CD4-positive, CD25-positive, alpha-beta regulatory T cell (primary cell): ENCODE measurements at places on chromosomes 13 and 19. TPM values are rescaled to one million over a fixed set of nuclear protein-coding genes. Genes with fewer than 3 reads are reported as not detected.

- no peaks in the 10 kb centered on the region for H3K36me3 ChIP-seq
- H3K27ac ChIP-seq: no peak overlapping the region
- no peaks in the 10 kb centered on the region for H3K4me1 ChIP-seq
- peaks cover 7% of the 10 kb centered on the region for H3K27me3 ChIP-seq
Measured at GRCh38 chr13:107866032-107866940, 349.1 kb downstream of the LIG4 start.

DNA sequence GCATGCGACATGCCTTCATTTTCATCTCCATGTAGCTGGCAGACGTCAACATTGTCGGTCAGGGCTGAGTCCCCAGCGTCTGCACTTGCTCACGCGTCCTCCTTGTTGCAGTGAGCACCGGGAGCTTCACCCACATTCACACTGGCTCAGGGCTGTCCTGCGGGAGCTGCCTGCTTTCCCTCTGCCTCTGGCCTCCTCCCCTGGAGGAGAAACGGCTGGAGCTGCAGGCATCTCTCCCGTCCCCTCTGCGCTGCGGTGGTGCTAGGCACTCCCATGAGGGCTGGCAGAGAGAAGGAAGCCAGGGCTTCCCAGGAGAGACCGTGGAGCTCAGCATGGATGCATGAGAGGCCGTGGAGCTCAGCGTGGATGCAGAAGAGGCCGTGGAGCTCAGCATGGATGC lies 18.4 kb upstream of the TMEM255B start:
- H3K36me3 ChIP-seq: no peaks in the 10 kb centered on the region
- H3K4me1 ChIP-seq: peaks cover 7% of the 10 kb centered on the region
- DNase-seq: no peak
- no peak overlapping the region for H3K27ac ChIP-seq
- peaks cover 2% of the 10 kb centered on the region for H3K27me3 ChIP-seq

DNA sequence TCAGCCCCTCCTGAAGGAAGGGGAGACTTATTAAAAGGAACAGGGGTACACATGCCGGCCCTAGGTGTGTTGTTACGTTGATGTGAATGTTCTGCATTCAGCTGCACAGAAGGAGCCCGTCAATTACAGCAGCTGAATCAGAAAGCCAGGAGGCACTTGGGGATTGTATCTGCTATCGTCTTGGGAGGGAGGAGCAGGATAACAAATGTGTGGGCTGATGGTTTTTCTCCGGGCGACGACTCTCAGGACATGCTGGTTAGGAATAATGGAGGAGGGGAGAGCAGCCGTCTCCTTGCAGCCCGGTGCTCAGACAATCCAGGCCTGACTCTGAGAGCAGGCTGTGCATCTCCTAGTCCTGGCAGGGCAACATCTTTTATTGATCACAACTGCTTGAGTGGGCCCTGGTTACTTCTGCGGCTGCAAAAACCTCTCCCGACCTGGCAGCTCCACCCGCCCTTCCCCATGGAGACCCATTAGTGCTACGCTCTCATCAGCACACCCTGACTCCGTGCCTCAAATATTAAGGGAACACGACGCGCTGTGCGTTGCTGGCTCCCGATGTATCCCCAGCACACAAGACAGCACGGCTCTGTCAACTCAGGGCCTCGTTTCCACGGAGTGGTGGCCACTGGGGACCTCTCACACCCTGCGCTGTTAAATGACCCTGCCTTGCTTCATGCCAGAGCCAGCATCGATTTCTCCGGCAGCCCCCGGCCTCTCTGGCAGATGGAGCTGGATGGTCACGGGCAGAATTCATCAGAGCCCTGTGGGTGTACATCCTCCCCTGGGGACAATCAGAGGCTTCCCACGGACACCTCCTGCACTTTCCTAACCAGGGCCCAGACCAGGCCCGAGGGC lies 25.3 kb downstream of the PEPD start:
- DNase-seq: no peak
- H3K27ac ChIP-seq: no peak overlapping the region
- H3K27me3 ChIP-seq: no peaks in the 10 kb centered on the region
- no peak overlapping the region for H3K4me3 ChIP-seq

Gene SMIM44
- total RNA-seq: not detected

- no peaks in the 10 kb centered on the region for H3K36me3 ChIP-seq
- no peaks in the 10 kb centered on the region for H3K4me1 ChIP-seq
- no peak overlapping the region for H3K27ac ChIP-seq
- DNase-seq: no peak
- H3K4me3 ChIP-seq: no peak overlapping the region
Measured at GRCh38 chr13:50672025-50672424, 171.5 kb downstream of the DLEU7 start.

DNA sequence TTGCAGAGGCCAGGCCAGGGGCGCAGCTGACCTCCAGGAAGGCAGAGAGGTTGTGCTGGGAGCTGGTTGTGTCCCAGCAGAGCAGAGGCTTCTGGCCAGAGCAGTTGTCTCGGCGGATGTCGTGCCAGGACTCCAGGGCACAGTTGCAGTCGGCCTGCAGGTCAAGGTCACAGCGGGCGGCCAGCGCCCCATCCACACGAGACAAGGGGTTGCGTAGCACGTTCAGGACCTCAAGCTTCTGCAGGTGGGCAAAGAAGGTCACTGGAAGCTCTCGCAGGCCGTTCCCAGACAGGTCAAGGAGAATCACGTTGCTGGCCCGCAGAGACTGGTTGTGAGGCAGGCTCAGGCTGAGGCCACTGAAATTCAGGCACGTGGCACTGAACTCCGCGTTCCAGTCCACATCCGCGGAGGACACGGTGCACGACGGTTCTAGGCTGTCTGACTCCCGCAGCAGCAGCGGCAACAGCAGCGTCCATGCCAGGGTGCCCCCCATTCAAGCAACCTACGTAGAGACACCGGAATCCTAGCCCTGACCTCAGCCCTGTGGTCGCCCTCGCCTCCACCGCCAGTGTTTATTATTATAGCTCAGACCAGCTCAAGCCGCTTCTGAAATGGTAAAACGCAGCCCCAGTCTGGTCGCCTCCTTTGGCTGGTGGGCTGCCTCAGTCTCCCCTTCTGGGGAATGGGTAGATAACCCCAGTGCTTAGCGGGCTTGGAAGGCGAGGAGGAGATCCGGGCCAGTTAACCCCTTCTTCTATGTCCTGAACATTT lies 766 bp downstream of the LRRC25 start:
- no peak overlapping the region for H3K4me3 ChIP-seq
- H3K27me3 ChIP-seq: peaks cover 4% of the 10 kb centered on the region
- no peak for DNase-seq
- no peak overlapping the region for H3K27ac ChIP-seq
- H3K36me3 ChIP-seq: no peaks in the 10 kb centered on the region
- peaks cover 8% of the 10 kb centered on the region for H3K4me1 ChIP-seq

GRCh38 chr13:85935868-85936467 lies 136.7 kb upstream of the SLITRK6 start:
- H3K27ac ChIP-seq: no peak overlapping the region
- no peaks in the 10 kb centered on the region for H3K27me3 ChIP-seq
- no peak for DNase-seq
- H3K4me1 ChIP-seq: no peaks in the 10 kb centered on the region
- no peak overlapping the region for H3K4me3 ChIP-seq

- no peak overlapping the region for H3K4me3 ChIP-seq
- no peaks in the 10 kb centered on the region for H3K27me3 ChIP-seq
- no peak overlapping the region for H3K27ac ChIP-seq
- H3K4me1 ChIP-seq: no peaks in the 10 kb centered on the region
- no peak for DNase-seq
Measured at GRCh38 chr13:97134364-97135095, 87.6 kb upstream of the MBNL2 start.

GRCh38 chr19:1308718-1309117 lies 23.0 kb downstream of the EFNA2 start:
- no peak overlapping the region for H3K4me3 ChIP-seq
- no peak overlapping the region for H3K27ac ChIP-seq
- H3K36me3 ChIP-seq: no peaks in the 10 kb centered on the region
- no peaks in the 10 kb centered on the region for H3K27me3 ChIP-seq
- no peaks in the 10 kb centered on the region for H3K4me1 ChIP-seq

Gene HSPB6
- not detected for total RNA-seq

- H3K27me3 ChIP-seq: no peaks in the 10 kb centered on the region
- no peaks in the 10 kb centered on the region for H3K36me3 ChIP-seq
- H3K4me1 ChIP-seq: no peaks in the 10 kb centered on the region
Measured at GRCh38 chr13:74200081-74200480, 65.9 kb upstream of the KLF12 start.

Gene SULT2A1
- total RNA-seq: not detected

DNA sequence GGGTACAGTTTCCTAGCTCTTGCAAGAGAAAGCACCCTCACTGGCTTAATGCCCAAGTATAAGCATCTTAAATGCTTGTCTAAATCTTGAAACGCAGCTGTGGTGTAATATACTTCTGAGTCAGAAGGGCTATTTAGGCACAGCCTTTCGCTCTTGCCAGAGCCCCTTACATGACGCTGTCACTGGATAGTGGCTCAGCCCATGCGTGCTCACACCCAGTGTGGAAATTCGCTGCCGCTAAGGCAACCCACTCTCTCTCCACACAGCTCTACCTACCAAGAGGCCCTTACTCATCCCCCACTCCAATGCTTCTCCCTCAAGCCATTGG lies 24.0 kb downstream of the UQCRFS1 start:
- H3K27ac ChIP-seq: no peak overlapping the region
- no peaks in the 10 kb centered on the region for H3K4me1 ChIP-seq
- DNase-seq: no peak
- no peak overlapping the region for H3K4me3 ChIP-seq

GRCh38 chr19:1837625-1838105 lies 10.6 kb downstream of the REXO1 start:
- H3K27me3 ChIP-seq: no peaks in the 10 kb centered on the region
- peaks cover 3% of the 10 kb centered on the region for H3K36me3 ChIP-seq
- no peak overlapping the region for H3K27ac ChIP-seq
- H3K4me3 ChIP-seq: no peak overlapping the region

- no peaks in the 10 kb centered on the region for H3K27me3 ChIP-seq
- no peaks in the 10 kb centered on the region for H3K36me3 ChIP-seq
- DNase-seq: no peak
- no peak overlapping the region for H3K27ac ChIP-seq
Measured at GRCh38 chr13:27534108-27534980, 84.0 kb upstream of the MTIF3 start.

Gene PSG4
- 0.76 TPM for total RNA-seq

Gene LGALS14
- not detected for total RNA-seq

Gene URAD
- total RNA-seq: not detected

Gene TRAPPC6A
- 54.7 TPM for total RNA-seq

DNA sequence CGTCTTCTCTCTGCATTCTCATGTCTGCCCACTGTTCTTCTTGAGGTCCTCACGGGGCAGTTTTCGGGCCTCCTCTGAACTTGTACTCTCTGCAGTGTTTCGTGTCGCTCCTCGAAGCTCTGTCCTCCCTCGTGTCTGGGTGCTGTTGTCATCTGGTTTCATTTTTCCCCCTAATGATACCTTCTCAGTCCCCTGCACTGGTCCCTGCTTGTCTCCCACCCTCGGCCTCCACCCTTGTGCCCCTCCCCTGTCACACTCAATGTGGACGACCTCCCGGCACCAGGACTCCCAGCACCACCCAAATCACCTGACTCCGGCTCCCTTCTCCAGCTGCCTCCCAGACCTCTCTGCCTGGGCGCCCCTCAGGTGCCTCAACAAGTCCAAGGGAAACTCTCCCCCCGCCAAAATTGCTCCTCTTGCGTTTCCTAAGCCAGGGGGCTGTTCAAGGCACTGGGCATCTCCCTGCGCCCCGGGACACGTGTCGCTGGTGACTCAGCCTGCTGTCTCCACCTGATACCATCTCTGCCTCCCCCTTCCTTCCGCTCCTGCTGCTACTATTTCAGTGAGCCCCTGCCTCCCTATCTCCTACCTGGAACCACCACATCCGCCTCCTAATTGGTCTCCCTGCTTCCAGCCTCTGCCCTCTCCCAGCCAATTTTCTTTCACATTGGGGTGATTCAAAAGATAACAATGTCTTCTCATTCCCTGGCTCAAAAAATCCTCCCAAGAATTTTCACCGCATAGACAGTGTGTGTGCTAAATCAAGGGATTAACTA lies 49.5 kb downstream of the RFX2 start:
- H3K4me3 ChIP-seq: peak overlapping the region; percentile 45
- peaks cover 39% of the 10 kb centered on the region for H3K4me1 ChIP-seq
- no peaks in the 10 kb centered on the region for H3K27me3 ChIP-seq
- no peaks in the 10 kb centered on the region for H3K36me3 ChIP-seq
- H3K27ac ChIP-seq: no peak overlapping the region

DNA sequence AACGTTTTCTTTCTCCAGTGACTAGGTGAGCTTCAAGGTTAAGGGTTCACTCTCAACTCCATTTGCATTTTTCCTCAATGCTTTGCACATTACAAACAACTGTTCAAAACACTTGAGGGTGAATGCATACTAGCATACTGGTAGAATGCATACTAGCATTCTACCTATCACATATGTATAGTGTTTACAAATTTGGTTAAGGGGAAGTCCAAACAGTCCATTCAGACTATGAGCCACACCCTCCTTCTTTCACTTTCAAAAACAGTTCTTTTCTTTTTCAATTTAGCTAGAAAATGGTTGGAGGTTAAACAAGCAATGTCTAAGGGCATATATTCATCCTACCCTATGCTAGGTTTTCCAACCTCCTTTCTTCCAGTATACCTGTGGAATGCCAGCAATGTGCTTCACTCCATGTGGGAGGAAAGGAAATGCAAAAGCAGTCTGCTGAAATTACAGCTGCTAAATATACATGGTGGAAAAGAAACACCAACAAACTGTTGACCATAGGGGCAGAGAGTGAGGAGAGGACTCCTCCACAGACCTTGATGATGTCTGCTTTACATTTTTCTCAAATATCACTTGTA lies 102.6 kb downstream of the DOCK9 start:
- peak overlapping the region; percentile 9 for H3K27ac ChIP-seq
- H3K27me3 ChIP-seq: no peaks in the 10 kb centered on the region
- peak overlapping the region; percentile 47 for H3K4me3 ChIP-seq
- peaks cover 51% of the 10 kb centered on the region for H3K36me3 ChIP-seq

Gene DENND1C
- total RNA-seq: 125 TPM

GRCh38 chr13:89455741-89456140 lies 1784.6 kb downstream of the SLITRK5 start:
- H3K27ac ChIP-seq: no peak overlapping the region
- H3K4me1 ChIP-seq: no peaks in the 10 kb centered on the region
- no peaks in the 10 kb centered on the region for H3K27me3 ChIP-seq
- DNase-seq: no peak

Gene ZNF559
- 12.2 TPM for total RNA-seq

- no peaks in the 10 kb centered on the region for H3K36me3 ChIP-seq
- no peak for DNase-seq
- no peaks in the 10 kb centered on the region for H3K27me3 ChIP-seq
Measured at GRCh38 chr19:34236035-34236987, 18.0 kb upstream of the GARRE1 start.
